Large intestine (tissue), 12 donors: ENCODE measurements at places on chromosomes 12 and 14.

DNA sequence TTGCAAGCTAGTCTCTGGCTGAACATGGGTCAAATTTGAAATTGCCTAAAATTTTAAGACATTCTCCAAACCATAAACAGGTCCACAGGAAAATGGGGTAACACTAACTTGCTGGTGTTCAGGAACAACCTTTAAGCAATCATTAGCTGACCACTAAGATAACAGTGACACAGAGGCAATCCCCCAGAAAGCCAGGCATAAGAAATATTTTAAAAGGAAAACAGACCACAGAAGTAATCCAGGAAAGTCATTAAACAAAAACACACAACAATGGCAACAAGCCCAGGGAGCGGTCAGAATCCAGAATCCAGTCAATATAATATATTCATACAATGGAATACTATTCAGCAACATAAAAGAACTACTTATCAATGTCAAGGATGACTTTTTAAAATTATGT lies 59.1 kb downstream of the LRP6 start:
- DNase-seq, result no peak

DNA sequence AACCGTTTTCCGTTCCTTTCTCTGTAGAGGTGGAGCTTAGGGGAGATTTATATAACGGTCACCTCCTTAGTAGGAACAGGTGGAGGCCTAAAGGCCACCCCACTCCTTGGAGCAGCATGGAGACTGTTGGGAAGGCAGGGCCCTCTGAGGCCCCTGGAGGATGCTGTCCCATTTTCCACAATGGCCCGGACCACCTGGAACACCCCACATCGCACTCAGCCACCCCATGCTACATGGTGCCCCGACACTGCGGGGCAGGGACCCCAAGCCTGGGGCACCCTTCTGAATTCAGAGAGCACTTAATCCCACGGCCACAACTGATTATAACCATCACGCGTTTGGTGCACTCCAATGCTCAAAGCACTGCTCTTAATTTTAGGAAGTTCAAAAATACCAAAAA lies 41.4 kb downstream of the C14orf132 start:
- DNase-seq, result no peak

GRCh38 chr12:1504895-1505311 lies 89.5 kb downstream of the FBXL14 start:
- no peak for DNase-seq

DNA sequence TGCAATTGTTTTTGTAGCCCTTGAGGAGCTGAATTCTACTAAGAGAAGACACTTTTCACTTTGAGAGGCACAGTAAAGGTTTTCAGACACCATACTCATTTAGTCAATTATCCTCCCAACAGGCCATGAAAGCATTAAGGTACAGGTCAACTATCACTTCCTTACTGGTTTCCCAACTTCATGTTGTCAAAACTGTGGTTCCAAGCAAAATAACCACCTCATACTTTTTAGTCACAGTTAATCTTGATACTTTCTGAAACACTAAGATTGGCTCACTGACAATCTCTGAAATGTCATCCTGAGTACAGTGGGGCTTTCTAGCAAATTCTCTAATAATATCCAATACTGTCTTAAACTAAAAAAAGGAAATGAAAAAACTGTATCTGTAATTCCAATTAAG lies 71.7 kb downstream of the SLC2A13 start:
- no peak for DNase-seq

- DNase-seq, result no peak
Measured at GRCh38 chr12:64995816-64996215, 125.3 kb downstream of the WIF1 start.

GRCh38 chr14:76509311-76509710 lies 133.4 kb downstream of the ESRRB start:
- DNase-seq, result no peak

DNA sequence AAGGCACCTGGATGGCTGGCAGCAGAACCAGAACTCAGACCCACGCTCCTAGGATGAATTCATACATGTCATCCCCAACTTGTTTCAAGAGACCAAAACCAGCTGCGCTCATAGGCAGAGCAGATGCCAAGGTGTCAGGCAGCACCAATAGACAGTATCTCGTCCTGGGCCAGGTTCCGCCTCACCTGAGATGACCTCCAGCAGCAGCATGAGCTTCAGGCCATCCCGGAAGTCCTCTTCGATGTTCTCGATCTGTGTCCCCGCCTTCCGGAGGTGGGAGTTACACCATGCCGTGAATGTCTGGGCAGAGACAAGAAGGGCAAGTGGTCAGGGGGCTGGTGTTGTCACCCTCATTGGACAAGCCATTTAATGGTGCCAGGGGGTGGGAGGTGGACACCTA lies 53.7 kb downstream of the ACTN1 start:
- DNase-seq, result no peak

DNA sequence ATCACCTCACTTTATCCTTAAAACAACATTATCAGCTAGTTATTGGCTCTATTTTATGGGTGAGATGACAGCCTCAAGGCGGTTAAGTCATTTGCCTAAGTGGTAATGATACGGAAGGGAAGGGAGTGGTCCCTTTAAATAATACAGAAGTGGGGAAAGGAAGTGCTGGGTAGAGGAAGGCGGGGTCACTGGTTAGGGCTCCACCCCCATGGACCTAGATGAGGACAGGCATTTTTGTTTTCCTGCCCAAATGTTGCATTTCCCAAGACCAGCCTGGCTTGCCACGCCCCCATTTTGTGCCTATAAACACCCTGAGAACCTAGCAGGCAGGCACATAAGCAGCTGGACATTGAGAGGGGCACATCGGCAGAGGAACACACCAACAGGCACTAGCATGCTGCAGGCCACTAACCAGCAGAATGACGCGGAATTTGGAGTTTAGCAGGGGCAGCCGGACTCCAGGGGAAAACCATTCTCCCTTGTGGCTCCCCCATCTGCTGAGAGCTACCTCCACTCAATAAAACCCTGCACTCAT lies 100.9 kb downstream of the EPS8 start:
- DNase-seq, result no peak
